T-cell (primary cell): ENCODE measurements at places on chromosomes 11 and 22.

DNA sequence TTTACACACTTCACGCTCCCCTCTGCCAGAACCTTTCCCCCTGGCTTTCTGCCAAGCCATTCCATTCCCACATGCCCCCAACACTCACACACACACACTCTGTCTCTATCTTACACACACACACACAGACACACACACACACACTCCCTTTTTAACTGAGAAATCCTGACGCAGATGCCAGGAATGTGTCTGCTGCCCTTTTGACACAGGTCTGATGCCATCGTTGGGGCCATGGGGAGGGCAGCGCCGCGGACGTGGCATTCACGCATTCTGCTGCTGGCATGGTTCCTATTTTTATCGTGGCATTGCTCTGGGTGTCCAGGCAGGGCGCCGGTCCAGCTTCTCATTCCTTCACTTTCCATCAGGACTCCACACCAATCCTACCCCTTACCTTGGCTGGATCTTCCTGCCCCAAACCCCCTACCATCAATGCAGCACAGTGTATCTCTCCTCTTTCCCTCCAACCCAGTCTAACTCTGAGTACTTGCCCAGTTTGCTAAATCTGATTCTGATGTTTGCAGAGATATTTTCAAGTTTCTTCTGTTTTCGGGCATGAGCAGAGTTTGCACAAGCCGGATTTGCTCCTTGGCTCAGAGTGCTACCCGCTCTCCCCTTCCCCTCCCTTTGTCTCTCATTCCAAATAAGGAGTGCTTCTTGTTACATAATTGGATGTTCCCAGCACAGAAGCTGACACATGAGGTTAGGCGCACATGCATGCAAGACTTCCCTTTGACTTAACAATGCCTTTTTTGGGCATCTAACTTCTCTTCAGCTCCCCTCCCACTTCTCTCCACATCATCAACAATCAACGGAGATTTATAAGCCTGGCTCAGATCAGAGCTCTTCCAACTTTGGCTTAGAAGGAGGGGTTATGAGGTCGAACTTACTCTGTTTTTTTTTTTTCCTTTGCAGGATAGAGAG lies 18.8 kb downstream of the SNX19 start:
- DNase-seq, result no peak

- DNase-seq, result no peak
These were observed 64.0 kb upstream of the RAB1B start for GRCh38 chr11:66204412-66204811.

- no peak for DNase-seq
These were observed 7.0 kb upstream of the LYVE1 start for GRCh38 chr11:10575346-10576034.

DNA sequence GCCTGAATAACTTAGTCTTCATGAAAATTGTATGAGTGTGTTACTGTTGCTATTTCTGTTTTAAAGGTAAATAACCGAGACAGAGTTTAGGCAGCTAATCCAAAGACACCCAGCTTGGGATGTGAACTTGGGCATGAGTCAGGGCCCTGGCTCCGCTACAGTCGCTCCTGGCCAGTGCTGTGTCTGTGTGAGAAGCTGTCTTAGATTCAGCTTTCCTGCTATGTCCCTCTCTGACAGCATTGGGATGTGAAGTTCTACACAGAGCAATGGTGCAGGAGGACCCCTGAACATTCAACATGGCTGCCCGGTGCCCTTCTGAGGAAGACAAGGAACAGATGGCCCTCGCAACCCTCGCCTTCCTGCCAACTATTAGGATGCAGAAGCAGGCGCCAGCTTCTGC lies 49.4 kb downstream of the GALNT18 start:
- DNase-seq, result no peak

GRCh38 chr22:19065298-19065859 lies 56.8 kb downstream of the DGCR2 start:
- DNase-seq, result no peak

GRCh38 chr11:66224226-66224855 lies 44.1 kb upstream of the RAB1B start:
- DNase-seq, result no peak

DNA sequence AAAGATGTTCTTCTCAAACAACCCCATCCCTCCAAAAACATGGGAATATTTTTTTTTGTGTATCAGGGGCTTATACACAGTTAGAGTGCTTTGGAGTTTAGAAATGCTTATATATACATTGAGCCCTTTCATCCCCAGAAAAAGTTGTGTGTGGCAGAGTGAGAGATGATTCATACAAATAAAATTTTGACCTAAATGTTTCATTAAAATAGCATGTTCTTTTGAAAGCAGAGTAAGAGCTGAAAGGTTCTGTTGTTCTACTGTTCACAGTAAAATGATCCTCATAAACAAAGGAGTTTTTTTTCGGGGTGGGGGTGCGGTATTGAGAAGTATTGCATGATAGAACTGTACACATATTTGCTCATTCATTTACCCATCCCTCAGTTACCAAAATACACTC lies 512.4 kb downstream of the DLG2 start:
- no peak for DNase-seq

GRCh38 chr11:15727520-15727914 lies 612.8 kb downstream of the INSC start:
- DNase-seq, result no peak

- DNase-seq, result no peak
These were observed 44.6 kb downstream of the MYO7A start for GRCh38 chr11:77172666-77172982.

GRCh38 chr22:39994041-39994565 lies 651 bp upstream of the FAM83F start:
- DNase-seq, result peak; percentile 80

- no peak for DNase-seq
These were observed 191.0 kb upstream of the LARGE1 start for GRCh38 chr22:34111210-34111824.

GRCh38 chr11:28490773-28491382 lies 382.7 kb downstream of the METTL15 start:
- no peak for DNase-seq

DNA sequence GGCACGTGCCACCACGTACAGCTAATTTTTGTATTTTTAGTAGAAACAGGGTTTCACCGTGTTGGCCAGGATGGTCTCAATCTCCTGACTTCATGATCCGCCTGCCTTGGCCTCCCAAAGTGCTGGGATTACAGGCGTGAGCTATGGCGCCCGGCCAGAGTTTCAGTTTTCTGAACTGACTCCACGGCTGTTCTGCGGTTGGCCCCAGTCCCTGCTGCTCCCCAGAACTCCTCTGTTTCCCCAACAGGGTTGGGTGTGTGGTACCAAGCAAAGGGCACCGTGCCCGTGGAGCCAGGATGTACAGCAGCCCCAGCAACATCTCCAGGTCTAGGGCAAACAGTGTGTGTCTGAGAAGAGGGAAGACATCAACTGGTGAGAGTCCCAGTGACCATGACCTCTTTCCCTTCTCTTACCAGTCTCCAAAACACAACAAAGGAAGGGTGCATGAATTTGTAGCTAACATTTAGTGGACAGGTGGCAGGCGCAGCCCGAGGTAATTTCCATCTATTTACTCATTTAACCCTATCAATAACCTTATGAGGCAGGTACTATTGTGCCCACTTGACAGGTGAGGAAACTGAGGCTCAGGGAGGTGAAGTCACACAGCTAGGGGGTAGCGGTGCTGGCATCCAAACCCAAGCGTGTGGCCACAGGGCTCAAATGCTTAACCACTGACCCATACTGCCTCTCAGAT lies 57.0 kb upstream of the RBFOX2 start:
- DNase-seq, result no peak

GRCh38 chr22:20032407-20032991 lies 11.6 kb downstream of the TANGO2 start:
- DNase-seq, result no peak

DNA sequence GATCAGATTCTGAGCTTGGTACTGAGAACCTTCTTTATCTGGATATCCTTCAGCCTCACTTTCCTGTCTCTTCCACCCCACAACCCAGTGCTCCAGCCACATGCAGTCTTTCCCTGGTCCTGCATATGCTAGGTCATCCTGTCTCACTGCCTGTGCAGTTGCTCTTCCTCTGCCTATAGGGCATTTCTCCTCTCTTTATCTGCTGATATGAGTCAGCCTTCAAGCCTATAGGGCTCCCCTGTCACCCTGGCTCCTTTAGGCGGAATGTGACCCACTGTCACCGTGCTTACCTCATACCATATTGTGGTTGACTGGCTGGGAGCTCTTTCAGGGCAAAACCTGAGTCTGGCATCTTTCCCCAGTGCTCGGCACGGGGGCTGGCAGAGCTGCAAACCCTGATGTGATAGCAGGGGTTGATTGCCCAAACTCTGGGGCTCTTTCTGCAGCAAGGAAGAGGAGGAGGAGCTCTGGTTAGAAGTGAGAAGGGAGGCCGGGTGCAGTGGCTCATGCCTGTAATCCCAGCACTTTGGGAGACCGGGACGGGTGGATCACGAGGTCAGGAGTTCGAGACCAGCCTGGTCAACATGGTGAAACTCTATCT lies 26.3 kb downstream of the MEI1 start:
- DNase-seq, result no peak

- no peak for DNase-seq
These were observed 166.2 kb downstream of the PGR start for GRCh38 chr11:100963375-100963774.

DNA sequence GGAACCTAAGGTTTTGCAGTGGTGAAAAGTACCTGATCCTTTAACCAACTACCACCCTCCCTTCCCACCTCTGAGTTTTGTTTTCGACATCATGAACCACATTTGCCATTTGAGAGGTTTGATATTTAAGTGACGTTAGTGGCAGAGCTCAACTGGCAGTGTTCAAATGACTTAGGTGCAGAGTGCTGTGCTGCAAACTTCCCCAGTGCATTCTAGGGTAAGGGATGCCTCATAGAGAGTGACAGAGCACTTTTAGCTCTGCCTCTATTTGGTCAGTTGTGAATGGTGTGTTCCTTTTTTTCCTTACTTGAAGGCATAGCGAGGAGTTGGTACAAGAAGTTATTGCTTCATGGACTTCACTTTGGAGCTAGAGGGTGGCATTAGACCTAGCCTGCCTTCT lies 9.4 kb downstream of the BMAL1 start:
- DNase-seq, result no peak

DNA sequence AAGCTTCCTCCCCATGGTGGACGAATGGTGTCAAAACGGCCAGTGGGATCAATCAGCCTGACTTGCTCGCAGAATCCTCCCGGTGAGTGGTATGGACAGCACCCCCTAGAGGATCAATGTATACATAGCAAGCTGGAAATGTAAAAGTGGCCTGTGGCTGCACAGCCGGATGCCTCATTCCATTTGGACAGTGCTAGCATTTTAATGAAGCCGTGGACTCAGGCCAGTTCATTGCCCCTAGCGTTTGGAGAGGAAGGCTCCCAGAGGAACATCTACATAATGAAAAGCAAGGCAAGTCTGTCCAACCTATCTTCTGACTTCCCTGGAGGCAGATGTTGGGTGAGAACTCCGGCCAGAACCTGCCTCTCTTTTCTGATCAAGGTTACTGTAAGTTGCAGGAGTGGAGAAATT lies 942.3 kb downstream of the NTM start:
- DNase-seq, result no peak

DNA sequence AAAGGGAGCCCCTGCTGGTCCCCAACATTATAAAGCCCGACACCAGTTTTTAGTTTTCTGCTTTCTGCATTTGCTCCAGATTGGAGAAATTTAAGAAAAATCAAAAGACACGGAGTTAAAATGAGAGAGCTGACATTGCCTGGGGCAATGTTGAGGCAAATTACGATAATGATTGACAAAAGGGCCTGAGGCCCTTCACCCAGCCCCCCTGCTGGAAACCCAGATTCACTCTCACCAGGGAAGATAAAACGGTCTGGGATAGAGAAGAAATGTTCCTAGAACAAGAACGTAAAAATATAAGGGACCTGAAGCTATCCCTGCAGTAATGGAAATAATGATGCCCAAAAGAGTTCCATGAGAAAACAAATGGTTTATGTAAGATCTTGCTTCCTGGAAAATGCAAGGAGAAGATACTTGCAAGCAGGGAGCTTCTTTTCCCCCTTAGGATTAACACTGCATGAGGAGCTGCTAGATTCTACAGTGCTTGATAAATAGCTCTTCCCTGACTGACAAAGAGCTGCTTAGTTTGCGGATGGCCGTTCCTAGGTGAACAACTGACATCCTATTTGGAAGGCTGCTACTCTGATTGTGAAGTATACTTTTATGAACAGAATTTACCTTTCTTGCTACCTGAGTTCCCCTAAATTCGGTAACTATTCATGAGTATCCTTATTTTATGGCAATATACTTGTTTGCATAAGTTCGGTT lies 40.6 kb upstream of the GNAZ start:
- no peak for DNase-seq

GRCh38 chr11:78331711-78332110 lies 85.9 kb downstream of the GAB2 start:
- no peak for DNase-seq

DNA sequence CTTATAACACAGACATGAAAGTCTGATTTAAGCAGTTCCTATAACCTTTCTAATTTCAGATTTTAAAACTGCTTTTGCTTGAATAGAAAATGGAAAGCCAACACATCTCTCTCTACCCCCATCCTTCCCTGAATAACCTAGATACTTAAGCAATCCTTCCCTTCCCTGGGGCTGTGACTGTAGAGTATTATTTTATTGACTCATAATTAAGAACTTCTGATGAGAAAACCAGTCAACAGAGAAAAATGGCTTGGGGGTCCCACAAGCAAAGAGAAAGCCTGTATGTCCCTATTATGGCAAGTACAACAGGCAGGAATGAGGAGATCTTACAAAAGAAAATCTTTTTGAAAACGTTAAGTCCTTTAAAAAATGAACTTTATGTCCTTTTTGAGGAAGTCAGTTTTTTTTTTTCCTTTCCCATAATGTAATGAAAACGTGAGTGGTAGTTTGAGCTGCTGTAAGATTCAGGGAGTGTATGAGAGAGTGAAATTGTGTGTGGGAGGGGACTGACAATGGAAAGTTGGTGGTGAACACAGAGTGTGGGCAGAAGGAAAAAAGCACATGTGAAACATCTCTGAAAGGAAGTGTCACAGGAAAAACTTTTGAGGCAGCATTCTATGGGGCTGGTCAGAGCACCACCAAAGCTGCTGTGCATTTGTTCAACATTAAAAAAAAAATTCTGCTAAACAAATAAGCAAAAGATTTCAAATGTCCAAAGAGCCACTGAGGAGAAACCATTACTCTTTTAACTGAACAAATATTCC lies 154.6 kb downstream of the MAML2 start:
- DNase-seq, result no peak

DNA sequence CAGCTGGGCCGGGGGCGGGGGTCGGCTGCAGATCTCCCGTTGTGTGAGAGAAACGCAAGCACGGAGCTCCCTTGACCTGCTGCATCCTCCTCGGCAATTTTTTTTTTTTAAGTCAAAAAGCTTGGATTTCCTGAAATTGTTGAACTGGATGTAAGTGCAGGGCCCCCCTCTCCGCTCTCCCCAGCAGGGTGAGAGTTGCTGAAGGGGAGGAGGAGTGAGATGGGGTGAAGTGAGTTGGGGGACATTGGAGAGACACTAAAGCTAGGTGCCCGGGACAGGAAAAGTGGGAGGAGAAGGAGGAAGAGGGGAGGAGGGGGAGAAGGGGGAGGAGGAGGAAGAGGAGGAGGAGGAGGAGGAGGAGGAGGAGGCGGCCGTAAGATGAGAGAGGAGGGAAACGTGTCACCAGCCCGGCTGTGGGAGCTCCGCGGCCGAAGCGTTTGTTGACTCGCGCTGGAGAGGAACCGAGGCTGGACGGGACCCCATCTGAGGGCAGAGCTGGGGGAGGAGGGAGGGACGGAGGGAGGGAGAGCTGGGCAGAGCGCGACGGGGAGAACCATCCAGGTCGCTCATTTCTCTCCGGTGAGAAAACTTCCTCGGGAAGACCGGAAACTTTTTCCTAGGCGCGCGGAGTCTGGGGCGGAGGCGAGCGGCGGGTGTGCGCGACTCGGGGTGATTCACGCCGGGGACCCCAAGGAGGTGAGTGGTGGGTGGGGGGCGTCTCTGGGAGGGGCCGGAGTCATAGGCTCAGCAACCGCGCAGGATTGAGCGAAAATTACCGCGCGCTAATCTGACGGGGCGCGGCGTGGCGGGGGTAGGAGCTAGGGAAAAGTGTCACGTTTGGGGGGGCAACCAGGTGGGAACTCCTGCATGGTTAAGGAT lies 80.2 kb downstream of the PRR5L start:
- no peak for DNase-seq
